ENCODE measurements at places on chromosomes 1 and 21.

DNA sequence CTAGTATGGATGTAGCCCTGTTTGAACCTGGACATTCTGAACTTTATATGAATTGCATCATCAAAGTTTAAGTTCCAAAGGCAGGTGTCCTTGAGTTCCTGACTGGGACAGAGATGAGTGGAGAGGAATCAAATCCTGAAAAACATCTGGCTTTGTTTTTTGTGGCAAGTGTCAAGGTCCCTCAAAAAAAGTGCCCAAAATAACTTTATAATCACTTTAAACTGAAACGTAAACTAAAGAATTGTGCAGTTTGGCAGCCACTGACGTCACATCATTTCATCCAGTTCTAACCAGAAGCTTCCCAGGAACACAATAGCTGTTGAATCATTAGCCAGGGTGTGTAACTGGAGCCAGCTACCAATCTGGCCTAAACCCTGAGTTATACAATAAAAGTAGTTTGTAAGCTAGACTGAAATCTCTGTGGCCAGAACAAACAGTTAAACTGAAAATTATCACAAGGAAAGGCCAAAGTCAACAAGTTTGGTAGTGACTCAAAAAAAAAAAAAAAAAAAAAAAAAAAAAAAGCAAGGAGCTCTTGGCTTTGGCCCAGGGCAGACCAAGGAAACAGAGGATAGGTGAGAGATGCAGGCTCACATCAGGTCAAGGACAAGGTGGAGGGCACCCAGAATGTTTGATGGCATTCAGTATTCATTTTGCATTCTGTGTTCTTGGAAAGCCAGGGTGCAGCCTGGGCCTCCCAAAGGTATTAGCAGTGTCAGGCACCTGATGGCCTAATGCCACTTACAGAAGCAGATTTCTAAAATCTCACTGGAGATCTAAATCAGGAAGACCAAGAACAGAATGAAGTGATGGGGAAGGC is 74.3 kb downstream of the TNFSF18 start:
- DNase-seq = no peak

GRCh38 chr1:143720087-143721023 is 251.4 kb downstream of the FAM72C start:
- DNase-seq = no peak

- DNase-seq = no peak
Measured at GRCh38 chr1:246215510-246215903, 291.6 kb downstream of the SMYD3 start.

- DNase-seq = no peak
Measured at GRCh38 chr1:32639489-32640075, 10.8 kb downstream of the ZBTB8OS start.

GRCh38 chr1:201487742-201488141 is 18.8 kb upstream of the PHLDA3 start:
- DNase-seq = no peak

- DNase-seq = no peak
Measured at GRCh38 chr21:42287193-42288083, 27.8 kb downstream of the TFF3 start.

GRCh38 chr1:57218487-57219079 is 205.3 kb downstream of the DAB1 start:
- DNase-seq = no peak

GRCh38 chr1:20160034-20160433 is 20.9 kb downstream of the PLA2G2F start:
- no peak for DNase-seq

- no peak for DNase-seq
Measured at GRCh38 chr1:233639611-233640010, 25.7 kb downstream of the KCNK1 start.

GRCh38 chr1:150259758-150260669 is 2.4 kb downstream of the CA14 start:
- no peak for DNase-seq

- DNase-seq = no peak
Measured at GRCh38 chr21:31915566-31915965, 42.7 kb downstream of the HUNK start.

DNA sequence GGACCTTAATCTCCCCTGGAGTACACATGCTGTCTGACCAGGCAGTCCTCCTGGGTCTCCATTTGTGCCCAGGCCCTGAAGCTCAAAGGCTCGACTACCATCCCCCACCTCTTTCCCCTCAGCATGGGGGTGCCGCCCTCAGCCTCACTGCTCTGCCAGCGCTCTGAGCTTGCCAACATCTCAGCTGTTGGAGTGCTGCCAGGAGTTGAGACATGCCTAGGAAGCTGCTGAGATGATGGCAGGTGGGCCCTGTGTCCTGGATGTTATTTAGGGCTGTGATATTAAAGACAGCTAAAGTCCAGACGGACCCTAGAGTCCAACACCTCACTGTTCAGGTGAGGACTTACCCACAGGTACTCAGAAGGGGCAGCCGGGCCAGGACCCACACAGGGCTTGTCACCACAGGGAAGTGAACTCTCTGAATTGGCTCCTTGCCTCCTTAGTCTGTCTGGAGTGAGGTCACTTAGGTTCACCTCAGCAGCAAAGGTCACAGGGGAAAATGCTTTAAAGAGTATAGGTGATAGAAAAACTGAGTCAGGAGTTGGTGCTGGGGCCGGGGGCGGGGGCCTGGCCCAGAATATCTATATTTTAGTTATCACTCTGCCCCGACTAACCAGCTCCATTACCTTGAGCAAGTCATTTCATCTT is 19.7 kb upstream of the KCNC4 start:
- no peak for DNase-seq

GRCh38 chr1:37495875-37496274 is 18.7 kb downstream of the MEAF6 start:
- DNase-seq = no peak

GRCh38 chr1:15963968-15964648 is 11.8 kb downstream of the ZBTB17 start:
- no peak for DNase-seq

GRCh38 chr1:160124705-160125478 is 9.3 kb downstream of the ATP1A2 start:
- no peak for DNase-seq

- no peak for DNase-seq
Measured at GRCh38 chr1:98296681-98297080, 364.8 kb upstream of the SNX7 start.

GRCh38 chr21:34305605-34306604 is 57.9 kb upstream of the KCNE2 start:
- no peak for DNase-seq

GRCh38 chr1:245260110-245260882 is 105.5 kb downstream of the KIF26B start:
- no peak for DNase-seq

GRCh38 chr1:150683914-150684313 is 13.0 kb downstream of the GOLPH3L start:
- no peak for DNase-seq
